ENCODE measurements at places on chromosomes 4 and X. TPM values are rescaled to one million over a fixed set of nuclear protein-coding genes. Genes with fewer than 3 reads are reported as not detected.

The MMAA gene
- total RNA-seq, result 7.6 TPM

The CCNB3 gene
- 0.36 TPM for total RNA-seq

The MID1 gene
- 18.3 TPM for total RNA-seq

The LRRC66 gene
- total RNA-seq, result 0.12 TPM

The MAGEC2 gene
- total RNA-seq, result not detected

The RHOXF1 gene
- total RNA-seq, result not detected

GRCh38 chrX:72716766-72717165 lies 2.7 kb upstream of the PHKA1 start:
- no peak for ATAC-seq

GRCh38 chr4:39354254-39354552 lies 12.0 kb downstream of the RFC1 start:
- peak; percentile 45 for ATAC-seq

DNA sequence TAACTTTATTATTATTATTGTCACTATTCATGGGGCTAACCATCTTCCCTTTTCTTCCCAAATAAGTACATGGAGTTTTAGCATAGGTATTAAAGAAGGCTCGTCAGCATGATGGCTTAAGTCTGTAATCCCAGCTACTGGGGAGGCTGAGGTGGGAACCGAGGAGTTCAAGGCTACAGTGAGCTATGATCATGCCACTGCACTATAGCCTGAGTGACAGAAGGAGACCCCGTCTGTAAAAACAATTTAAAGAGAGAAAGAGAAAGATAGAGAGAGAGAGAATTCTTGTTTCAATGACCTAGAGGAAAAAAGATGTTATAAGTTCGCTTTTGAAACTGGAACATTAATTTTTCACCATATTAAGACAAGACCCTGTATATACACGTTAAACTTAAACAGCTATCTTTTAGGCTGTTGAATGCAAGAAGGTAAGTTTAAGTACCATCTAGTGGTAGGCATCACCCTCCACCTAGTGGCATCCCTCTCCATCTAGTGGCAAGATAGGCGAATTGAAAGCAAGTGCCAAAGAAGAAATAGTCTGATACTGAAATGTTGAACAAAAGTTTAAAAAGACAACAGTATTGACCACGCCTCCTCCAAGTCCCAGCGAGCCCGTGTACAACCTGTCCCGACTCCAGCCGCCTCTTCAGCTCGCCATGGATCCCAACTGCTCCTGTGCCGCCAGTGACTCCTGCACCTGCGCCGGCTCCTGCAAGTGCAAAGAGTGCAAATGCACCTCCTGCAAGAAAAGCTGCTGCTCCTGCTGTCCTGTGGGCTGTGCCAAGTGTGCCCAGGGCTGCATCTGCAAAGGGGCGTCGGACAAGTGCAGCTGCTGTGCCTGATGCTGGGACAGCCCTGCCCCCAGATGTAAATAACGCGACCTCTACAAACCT lies 26.0 kb upstream of the YTHDC1 start:
- peak; percentile 83 for ATAC-seq

GRCh38 chrX:56029188-56029587 lies 203.0 kb upstream of the KLF8 start:
- no peak for ATAC-seq

GRCh38 chr4:26856906-26857277 lies 3.7 kb upstream of the STIM2 start:
- ATAC-seq, result no peak

GRCh38 chr4:101512416-101512815 lies 165.1 kb upstream of the PPP3CA start:
- ATAC-seq, result no peak

DNA sequence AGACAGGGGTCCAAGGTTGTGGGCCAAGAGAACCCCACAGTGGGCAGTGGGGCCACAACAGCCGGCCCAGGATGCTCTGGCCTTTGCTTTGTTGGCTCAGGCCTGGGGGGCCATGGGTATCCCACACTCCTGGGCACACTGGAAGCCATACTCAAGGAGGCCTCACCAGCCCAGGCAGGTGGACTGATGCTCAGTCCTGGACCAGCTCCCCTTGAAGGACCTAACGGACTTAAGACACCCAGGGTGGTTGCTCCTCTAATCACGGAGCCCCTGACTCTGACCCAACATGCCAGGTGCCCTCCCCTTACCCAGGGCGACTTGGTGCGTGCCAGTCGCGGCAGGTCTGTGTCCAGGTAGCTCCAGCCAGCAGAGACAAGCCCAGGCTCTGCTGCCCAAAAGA lies 50.8 kb downstream of the ZFYVE28 start:
- ATAC-seq, result no peak

GRCh38 chr4:126221717-126222340 lies 907.1 kb downstream of the FAT4 start:
- no peak for ATAC-seq

All from esophagus mucosa (tissue), 1 donor.